ENCODE measurements at places on chromosomes 3 and 15. TPM values are rescaled to one million over a fixed set of nuclear protein-coding genes. Genes with fewer than 3 reads are reported as not detected.

- DNase-seq, result no peak
Measured at GRCh38 chr3:28244491-28244890, 3.1 kb downstream of the CMC1 start.

Gene DUOXA1
- 0.28 TPM for polyA plus RNA-seq

Gene GABRR3
- polyA plus RNA-seq, result not detected

DNA sequence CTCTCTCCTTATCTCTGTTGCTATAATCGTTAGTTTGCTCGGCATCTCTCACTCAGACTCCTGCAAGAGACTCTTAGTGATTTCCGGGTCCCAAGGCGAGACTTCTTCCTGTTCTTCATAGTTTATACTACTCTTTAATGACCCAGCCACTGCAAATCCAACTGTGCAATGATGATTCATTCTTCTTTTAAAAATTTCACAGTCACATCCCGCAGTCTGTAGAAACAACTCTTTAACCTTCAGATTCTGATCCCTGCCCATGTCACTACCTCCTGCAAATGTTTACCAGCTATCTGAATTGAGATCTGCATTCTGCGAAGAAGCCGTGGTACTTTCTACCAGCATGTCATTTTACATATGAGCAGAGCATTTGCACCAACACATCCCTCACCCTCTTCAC lies 2.8 kb upstream of the VGLL3 start:
- DNase-seq, result no peak

DNA sequence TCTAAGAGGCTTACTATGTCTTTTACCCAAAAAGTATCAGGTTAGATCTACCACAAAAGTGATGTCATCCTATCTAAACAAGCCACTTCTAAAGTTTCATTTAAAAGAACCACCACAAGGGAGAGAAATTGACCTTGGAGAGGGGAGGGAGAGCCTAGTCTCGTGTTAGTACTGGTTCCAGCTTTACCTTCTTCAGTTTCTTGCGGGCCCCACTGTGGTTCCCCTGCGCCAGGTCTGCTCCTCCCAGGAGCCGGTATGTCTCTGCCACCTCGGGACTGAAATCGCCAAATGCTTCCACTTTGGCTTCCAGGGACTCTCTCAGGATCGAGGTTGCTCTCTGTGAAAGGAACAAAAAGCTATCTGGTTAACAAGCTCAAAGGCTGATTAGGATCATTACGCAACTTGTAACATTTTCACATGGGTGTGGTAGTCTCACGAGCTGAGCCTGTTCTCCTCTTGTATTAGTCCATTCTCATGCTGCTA lies 51.1 kb downstream of the SYNM start:
- DNase-seq, result no peak

GRCh38 chr3:146093896-146094295 lies 67.1 kb downstream of the PLOD2 start:
- DNase-seq, result peak; percentile 43

Gene LDHAL6B
- 0.12 TPM for polyA plus RNA-seq

DNA sequence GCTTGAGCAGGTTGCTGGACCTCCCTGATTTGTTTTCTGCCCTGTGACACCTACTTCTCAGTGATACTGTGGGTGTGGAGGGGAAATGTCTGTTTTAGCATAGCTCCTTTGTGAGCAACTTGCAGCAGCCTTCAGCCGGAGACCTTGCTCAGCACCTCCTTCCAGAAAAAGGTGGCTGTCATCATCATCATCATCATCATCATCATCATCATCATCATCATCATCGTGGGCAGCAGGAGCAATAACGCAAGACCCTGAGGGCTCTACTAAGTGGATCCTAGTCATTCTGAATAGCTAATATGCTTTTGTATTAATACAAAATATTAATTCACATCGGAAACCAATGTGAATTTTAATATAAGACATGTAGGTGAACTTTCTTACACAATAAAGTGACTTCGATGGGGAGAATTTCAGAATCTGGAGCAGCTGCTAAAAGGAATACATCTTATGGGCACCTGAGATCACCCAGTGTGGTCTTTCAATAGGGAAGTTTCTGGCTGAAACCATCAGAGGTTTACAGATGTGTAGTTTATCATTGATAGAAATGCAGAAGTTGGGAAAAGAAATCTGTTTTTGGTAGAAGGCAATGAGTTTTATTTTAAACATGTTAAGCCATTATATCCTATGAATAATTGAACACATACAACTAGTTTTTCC lies 8.6 kb downstream of the GABRR3 start:
- no peak for DNase-seq

Gene DNAH12
- 0.50 TPM for polyA plus RNA-seq

GRCh38 chr3:143643905-143644304 lies 204.4 kb downstream of the SLC9A9 start:
- DNase-seq, result no peak

Gene DPPA4
- 0.94 TPM for polyA plus RNA-seq

DNA sequence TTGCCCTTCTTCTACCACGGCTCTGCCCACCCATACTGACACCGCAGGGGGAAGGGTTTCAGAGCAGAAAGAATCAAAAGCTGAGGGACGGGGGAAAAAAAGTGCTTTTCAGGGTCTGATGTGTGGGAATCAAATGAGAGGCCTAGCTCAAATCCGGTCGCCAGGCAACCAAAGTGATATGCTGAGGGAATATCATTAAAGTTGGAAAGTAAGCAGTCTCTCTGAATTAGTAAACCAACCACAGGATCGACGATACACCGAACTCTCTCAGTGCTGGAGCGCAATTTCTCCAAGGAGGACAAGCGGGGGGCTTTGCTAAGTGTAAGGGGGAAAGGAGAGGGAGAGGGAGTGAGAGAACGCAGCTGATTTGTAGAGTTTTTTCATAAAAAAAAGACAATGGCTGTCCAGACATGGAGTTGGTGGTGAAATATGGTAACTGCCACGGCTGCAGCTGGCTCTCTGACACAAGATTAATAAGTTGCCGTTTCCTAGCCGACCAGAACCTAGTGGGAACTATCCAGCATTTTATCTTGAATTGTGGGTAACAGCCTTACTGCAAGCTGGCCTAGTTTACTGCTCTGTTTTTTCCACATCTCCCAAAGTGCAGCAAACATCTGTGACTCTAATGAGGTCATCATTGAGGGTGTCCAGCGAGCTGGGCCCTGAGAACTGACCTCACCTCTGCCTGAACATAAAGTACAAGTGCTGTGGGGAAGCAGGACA lies 530.2 kb downstream of the SOX2 start:
- DNase-seq, result peak; percentile 62
